ENCODE measurements at places on chromosomes 2 and 18.

GRCh38 chr2:7010391-7011054, 93.3 kb downstream of the RNF144A start:
- DNase-seq: no peak

GRCh38 chr18:36028859-36029258, 38.5 kb downstream of the RPRD1A start:
- DNase-seq: no peak

GRCh38 chr2:17813742-17814473, 2.4 kb upstream of the MSGN1 start:
- DNase-seq: peak; percentile 58

GRCh38 chr18:43484710-43485109, 207.4 kb upstream of the SYT4 start:
- no peak for DNase-seq

DNA sequence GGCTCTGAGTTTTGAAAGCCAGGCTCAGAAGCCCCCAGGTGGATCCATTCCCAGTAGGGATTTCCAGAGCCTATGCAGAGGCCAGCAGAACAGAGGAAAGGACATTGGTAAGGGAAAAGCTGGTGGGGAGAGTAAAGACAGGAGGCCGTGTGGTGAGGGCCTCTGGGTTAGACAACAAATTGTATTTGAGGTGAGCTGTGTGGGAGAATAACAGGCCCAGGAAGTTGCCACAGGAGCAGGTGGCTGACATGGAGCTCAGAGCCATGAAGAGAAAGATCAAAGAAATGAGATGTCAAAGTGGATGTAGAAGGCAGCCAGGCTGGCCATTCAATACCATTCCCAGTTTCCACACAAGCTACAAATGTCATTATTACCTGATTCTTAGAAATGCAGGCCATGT, 8.8 kb downstream of the BUB1 start:
- DNase-seq: no peak

- no peak for DNase-seq
Measured at GRCh38 chr2:121532347-121532766, 1.7 kb downstream of the RNU4ATAC start.

DNA sequence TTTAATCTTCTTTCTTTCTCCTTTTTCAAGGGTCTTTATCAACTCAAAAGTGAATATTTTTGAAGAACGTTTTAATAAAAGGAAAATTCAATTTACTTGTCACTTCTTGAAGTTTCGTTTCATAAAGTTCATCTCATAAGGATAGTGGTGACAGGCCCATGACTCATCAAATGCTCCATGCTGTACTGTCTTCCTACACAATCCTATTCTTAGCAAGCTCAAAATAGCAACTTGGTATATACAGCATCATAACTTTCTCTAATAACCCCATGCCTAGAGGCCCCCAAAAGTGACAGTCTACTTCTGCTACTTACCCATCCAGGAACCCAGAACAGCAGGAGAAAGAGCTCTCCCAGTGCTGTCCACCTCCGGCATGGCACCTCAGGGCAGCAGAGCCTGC, 7.7 kb downstream of the FBXO15 start:
- no peak for DNase-seq

DNA sequence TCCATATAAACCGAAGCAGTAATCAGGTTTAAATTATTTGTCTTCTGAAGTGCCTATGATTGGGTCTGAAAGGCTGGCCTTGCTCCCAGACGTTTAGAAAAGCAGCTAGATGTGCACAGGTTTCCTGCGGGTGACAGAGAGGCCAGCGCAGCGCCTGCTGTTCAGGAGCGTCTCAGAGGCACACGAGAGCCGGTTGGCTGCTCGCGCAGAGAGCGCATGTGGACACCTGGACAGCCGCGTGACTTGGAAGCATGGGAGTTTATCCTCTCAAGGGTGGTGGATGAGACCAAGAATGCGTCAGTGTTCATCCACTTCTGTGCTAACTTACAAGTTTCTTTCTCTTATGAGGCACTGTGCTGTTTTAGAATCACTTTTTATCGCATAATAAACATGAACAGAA, 303.7 kb downstream of the PTGR3 start:
- DNase-seq: no peak

- no peak for DNase-seq
Measured at GRCh38 chr2:211867845-211868451, 670.7 kb downstream of the ERBB4 start.

DNA sequence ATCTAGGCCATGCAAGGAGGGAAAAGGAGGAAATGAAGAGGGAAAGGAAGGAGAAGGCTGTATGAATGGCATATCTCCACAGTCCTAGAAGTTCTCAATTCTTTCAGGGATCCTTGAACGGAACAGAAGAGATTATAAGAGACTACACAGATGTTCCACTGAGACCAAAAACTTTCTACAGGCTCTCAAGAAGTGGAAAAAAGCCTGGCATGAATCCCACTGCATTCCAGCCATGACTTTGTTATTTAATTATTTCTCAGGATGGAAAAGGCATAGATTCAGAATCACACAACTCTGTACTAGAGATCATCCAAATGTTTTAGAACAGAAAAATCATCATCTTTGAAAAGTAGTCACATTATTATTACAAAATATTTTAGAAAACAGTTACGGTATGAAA, 131.7 kb upstream of the CDH20 start:
- no peak for DNase-seq

GRCh38 chr2:128579825-128580224, 261.2 kb upstream of the HS6ST1 start:
- DNase-seq: no peak

- no peak for DNase-seq
Measured at GRCh38 chr2:133139847-133140533, 428.3 kb downstream of the NCKAP5 start.

- no peak for DNase-seq
Measured at GRCh38 chr2:38271697-38272096, 105.4 kb downstream of the ATL2 start.

DNA sequence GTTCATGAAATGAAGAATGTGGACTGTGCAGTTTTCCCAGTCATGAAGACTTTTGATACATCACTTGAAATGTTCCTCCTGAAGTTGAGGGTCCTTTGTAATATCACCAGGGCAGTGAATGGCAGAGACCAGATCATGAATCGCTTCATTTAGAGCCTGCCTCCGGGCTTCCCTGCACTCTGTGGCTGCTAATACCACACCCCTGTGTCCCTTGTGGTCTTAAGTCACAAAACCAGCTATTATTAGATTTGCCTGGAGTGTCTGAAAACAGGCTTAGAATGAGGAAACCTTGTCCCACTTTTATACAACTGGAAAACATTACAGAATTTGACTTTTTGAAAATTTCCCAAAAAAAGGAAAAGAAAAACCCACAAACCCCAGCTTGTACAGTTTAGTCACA, 147.9 kb downstream of the MGAT5 start:
- DNase-seq: no peak

- DNase-seq: no peak
Measured at GRCh38 chr2:185417111-185417510, 321.5 kb upstream of the FSIP2 start.

GRCh38 chr18:50721006-50721405, 98.8 kb downstream of the MRO start:
- DNase-seq: no peak

DNA sequence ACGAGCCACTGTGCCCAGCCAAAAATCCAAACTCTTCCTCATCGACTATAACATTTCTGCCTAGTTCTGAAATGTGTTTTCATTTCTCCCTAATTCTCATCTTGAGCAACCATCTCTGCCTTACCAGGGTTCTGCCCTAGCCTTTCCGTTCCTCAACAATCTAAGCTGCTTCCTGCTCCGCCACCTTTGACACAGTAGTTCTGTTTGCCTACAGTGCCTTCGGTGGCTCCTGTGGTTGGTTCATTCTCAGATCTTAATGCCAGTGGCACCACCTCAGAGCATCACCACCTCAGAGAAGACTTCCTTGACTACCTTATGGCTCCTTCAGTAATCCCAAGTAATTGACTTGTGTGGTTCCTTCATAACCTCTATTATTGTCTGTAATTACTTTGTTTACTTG, 3.8 kb downstream of the SOCS6 start:
- DNase-seq: no peak

GRCh38 chr2:43905371-43905803, 66.6 kb downstream of the ABCG8 start:
- no peak for DNase-seq

DNA sequence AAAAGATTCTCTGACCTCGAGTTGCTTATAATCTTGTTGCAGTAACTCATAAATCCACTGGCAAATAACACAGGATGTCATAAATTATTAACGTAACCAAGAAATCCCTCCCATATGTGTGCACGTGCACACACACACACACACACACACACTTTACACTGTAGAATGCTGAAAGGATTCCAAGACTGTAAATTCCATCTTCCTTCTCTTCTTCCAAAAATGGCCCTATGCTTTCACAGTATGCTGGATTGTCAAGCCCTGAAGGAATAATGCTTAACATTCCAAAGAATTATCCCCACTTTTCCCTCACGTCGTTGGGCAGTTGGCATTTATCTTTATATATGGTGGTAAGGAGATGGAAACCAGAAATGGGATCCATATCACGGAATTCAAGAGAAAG, 117.5 kb upstream of the CRIM1 start:
- no peak for DNase-seq

GRCh38 chr2:5409898-5410381, 282.2 kb upstream of the SOX11 start:
- DNase-seq: no peak

DNA sequence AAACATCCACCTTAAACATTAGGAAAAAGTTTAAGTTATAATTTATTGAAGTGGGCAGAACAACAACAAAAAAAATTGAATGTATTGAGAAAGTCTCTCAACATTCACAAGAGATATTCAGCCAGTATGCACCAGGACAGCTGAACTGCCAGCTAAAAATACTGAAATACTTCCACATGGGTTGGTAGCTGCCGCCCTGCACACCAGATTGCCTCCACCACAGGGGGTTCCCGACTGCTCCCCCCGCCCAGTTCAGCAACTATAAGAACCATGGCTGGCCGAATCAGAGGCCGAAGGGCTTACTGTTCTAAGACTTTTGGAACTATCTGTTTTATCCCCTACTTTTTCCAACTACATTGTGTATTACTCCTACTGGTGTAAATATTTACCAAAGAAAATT, 150.0 kb upstream of the LRP1B start:
- no peak for DNase-seq

DNA sequence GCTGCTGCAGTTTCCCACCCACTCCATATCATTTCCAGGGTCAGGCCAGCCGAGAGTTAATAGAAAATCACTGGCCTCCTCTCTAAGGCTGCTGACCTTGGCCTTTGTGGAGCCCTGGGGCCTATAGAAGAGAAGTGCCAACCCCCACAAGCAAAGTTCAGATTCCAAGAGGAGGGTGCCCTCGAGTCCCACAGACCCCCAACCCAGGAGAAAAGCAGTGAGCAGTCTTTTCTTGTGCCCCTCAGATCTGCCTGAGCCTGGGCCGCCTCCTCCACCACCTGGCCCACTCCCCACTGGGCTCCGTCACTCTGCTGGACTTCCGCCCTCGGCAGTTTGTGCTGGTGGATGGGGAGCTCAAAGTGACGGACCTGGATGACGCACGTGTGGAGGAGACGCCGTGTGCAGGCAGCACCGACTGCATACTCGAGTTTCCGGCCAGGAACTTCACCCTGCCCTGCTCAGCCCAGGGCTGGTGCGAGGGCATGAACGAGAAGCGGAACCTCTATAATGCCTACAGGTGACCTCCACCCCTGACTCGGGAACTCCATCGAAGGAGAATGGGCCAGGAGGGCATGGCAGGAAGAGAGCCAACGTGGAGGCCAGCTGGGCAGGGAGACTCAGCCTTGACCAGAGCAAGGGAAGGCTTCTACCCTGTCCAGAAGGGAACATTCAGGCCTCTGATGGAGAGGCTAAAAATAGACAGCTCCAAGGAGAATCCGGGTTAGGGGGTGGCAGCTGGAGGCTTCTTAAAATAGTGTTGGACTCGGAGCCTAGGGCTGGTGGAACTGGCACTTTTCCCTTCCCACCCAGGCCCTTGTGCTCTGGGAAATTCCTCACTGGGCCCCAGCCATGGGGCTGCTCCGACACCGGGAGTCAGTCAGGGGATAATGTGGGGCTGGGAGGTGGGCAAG, 6.2 kb downstream of the PKDCC start:
- DNase-seq: no peak

DNA sequence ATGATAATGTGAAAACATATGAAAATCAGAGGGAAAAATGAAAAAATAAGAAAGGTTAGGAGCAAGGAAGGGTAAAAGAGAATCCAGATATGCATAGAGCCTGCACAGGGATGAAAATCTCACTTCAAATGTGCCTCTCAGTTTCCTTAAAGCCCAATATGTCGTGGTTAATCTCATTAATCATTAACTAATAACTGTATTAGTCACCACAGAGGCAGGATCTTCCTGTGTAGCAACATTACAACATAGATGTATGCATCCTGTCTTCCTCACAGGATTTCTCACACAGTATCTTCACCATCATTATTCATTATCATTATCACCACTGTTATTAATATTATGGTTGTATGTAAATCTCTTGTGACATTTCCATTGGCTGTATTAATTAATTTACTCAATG, 361.2 kb upstream of the SOX11 start:
- DNase-seq: no peak

- DNase-seq: no peak
Measured at GRCh38 chr2:193428336-193428818, 1233.6 kb upstream of the TMEFF2 start.

DNA sequence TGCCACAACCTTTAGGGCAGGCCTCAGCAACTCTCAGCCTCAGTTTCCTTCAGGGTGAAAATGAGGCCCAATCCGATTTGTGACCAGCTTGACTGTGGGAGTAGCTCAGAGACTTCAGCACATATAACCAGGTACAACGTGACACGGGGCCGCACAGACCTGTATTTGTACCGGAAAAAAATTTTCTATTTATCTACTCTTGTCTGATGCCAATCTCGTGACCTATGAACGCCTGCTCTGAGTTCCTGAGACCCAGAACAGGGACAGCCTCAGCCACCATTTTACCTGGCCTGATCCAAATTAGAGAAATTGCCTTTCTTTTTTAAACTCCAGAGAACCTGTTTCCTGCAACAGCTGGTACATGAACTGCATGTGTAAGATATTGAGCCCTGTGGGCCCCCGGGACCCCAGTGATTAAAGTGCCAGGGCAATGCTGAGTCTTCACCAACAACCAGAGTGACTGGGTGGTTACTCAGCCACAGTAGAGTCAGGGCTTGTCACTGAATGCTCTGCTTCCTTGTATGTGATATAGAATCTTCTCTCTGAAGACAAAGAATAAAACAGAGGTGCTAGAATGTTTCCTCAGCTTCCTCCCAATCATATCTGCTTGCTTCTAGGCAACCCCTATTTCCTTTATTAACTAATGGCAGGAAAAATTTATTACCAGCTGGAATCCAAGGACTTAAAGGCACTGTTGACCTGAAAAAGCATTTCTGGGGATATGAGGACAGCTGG, 47.8 kb upstream of the FZD7 start:
- DNase-seq: no peak

- no peak for DNase-seq
Measured at GRCh38 chr18:58315739-58316215, 271.8 kb downstream of the NEDD4L start.

GRCh38 chr2:128549094-128549493, 230.4 kb upstream of the HS6ST1 start:
- no peak for DNase-seq

GRCh38 chr2:142038826-142039225, 92.0 kb downstream of the LRP1B start:
- no peak for DNase-seq

- no peak for DNase-seq
Measured at GRCh38 chr2:161245261-161245553, 63.0 kb upstream of the PSMD14 start.
